Testis (tissue), 5 donors: ENCODE measurements at places on chromosomes 3 and 15. TPM values are rescaled to one million over a fixed set of nuclear protein-coding genes. Genes with fewer than 3 reads are reported as not detected.

GRCh38 chr3:119598410-119599098, 869 bp downstream of the PLA1A start:
- no peak for DNase-seq

DNA sequence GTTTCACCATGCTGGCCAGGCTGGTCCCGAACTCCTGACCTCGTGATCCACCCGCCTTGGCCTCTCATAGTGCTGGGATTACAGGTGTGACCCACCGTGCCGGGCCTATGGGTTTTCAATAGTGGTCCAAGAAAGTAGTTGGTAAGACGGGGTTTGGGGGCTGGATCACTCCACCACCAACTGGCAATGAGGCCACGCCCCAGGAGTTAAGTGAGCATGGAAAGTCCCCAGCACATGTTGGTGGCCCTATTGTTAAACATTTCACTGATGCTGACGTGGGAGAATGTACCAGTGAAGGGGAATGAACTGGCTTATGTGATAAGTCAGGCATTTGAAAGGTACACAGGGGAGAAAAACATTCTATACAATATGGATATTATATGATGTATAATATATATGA, 80.4 kb downstream of the CHRD start:
- DNase-seq: no peak

GRCh38 chr15:96333131-96334016, 2.9 kb downstream of the NR2F2 start:
- DNase-seq: no peak

DNA sequence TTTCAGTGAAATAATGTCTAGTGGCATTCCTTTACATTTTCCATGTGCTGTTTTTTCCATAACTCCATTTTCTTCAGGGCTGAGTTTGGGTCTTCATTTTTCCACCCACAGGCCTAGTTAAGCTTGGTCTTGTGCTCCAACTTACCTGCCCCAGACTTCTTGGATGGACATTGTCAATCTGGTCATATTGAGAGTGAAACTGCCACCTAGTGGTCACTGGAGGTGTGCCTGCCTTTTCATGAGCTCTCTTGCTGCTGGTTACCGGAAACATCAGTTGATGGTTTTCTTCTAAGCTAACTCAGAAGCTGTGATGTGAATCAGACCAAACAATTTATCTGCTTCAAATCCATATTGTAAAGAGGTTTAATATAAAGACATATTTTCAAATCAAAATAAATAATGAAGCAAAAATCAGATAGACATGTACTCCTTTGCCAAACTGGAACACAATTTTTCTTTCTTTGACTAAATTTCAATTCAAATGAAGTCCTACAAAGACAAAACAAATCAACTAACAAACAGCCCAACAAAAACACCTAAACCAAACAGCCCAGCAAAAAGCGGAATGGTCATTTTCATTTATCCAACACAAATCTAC, 135.1 kb upstream of the RASGRP1 start:
- peak; percentile 84 for DNase-seq

GRCh38 chr3:50323092-50323600, 601 bp upstream of the HYAL2 start:
- DNase-seq: no peak

DNA sequence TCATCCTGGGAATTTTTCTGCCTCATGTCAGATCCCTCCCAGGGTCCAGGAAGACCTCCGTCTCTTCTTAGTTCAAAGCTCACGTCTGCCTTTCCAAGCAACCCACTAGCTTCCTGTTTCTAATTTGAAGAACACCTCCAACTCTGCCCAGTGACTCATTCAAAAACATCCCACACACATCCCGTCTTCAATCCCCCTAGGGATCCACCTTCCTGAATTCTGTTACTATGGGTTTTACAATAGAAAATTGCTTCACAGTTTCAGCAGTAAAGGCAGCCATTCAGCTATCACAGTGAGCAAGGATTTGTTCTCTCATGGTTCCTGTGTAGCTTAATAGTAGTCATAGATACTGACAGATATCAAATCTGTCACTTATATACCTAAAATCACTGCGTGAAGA, 308.3 kb upstream of the CCDC54 start:
- DNase-seq: no peak

DNA sequence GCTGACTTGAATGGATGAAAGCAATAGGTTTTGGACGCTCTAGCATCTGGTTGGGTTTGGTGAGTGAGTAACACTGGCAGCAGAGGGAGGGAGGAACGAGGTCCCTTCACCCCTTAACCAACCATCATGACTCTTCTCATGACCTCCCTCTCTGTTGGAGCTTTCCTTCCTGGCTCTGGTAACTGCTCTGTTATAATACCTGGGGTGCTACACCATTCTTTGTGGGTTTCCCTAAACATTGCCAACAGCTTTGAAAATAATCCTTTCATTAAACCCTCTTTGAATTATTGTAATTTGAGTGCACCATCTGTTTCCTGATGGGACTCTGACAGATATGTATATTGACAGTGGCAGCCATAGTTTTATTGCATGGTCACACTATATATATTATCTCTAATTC, 146.2 kb upstream of the PTPRG start:
- DNase-seq: no peak

DNA sequence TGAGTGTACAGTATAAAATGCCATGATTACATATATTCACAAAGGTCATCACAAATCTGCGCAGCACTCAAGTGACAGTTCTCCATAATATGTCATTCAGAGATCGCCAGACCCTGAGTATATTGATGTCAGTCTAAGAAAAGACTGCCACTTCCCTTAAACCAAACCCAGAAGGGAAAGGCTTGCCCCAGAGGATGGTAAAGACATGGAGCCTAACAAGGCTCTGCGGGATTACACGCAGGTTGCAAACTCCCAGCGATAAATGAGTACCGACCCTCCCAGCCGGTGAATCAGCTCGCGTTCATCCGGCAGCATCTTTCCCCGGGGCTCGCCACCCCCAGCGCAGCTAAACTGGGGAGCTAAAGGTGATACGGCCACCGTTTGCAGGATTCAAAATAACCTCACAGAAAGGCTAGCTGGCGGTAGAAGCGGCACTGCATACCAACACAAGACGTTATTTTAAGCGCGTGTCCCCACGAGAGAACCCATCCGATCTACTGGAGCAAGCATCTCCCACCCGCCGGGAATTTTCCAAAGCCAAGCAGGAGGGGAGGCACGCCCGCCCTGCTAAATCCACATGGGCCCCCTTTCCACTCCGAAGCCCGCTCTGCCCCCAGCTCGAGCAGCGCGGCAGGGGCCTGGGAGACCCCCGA, 643 bp downstream of the MYO5A start:
- DNase-seq: peak; percentile 40

DNA sequence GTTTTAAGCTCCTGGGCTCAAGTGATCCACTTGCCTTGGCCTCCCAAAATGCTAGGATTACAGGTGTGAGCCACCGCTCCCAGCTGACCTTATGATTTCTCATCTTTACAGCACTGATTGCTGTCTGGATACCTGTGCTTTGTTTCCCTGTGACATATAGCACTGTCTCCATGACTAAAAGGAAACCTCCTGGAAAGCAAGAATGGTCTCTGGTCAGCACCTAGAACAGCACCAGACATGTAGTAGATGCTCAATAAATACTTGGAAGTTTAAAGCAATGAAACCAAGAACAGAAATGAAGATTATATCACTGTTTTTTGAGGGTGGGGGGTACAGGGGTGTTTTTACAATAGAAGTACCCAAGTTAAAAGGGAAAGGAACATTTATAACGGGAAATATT, 156.8 kb upstream of the ADAMTS9 start:
- DNase-seq: no peak

GRCh38 chr3:183185696-183186095, 23.2 kb upstream of the LAMP3 start:
- no peak for DNase-seq

GRCh38 chr3:65534805-65535204, 503.9 kb downstream of the MAGI1 start:
- DNase-seq: no peak

DNA sequence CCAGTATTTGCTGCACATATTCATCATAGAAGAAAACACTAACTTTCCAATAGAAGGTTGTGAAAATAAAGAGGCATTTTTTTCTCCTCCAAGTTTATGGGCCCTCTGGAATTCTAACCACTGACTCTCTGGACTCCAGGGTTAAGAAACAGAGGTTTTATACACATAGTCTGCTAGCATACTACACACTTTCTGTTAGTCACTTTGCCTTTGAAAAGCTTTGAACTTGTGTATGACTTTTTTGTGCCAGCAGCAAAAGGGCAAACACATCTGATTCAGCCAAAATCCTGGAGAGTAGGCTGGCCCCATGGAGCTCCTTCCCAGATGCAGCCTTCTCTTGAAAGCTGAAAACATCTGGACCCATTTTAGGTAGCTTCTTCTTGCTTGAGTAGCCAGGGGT, 6.2 kb downstream of the ZIC4 start:
- DNase-seq: no peak

GRCh38 chr3:73448041-73448440, 176.7 kb downstream of the PDZRN3 start:
- DNase-seq: no peak

Gene TEX55
- total RNA-seq: 158 TPM

Gene GOLGA8J
- total RNA-seq: 5.1 TPM

Gene GPR149
- 0.31 TPM for total RNA-seq

Gene SLC6A1
- 14.7 TPM for total RNA-seq
